GM23338 (cell line): ENCODE measurements at places on chromosomes 3 and 15.

DNA sequence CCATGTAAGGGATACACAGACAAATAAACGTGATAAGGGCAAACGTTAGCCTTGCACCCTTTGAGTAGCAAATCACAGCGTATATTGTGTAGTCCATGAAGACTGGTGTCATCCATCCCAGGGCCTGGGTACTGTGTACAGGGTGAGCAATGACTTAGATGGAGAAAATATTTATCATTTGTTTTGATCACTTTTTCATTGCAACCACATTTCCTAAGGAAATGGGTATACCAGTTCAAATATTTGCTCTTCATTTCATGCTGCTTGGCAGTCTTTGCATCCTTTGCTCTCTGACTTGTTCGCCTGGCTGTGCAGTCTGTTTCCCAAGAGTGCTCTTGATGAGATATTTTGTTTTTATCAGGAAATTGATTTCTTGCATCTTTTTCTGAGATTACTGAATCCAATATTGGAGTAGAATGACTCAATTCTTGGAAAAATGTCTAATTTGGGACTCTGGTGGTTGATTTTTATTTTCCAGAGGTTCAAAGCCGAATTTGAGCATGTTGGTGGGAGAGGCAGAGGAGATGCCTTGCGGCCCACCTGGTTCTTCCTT is 424.6 kb upstream of the SEMA6D start:
- H3K27me3 ChIP-seq = no peaks in the 10 kb centered on the region
- no peak overlapping the region for H3K27ac ChIP-seq
- no peaks in the 10 kb centered on the region for H3K36me3 ChIP-seq

- H3K4me1 ChIP-seq = no peaks in the 10 kb centered on the region
- no peaks in the 10 kb centered on the region for H3K27me3 ChIP-seq
- no peak overlapping the region for H3K27ac ChIP-seq
Observed at GRCh38 chr3:46926447-46926846, 48.9 kb downstream of the PTH1R start.

- no peak overlapping the region for H3K27ac ChIP-seq
- no peak overlapping the region for H3K4me3 ChIP-seq
- no peaks in the 10 kb centered on the region for H3K27me3 ChIP-seq
- no peak for DNase-seq
Observed at GRCh38 chr15:36465304-36465703, 114.1 kb upstream of the CDIN1 start.

DNA sequence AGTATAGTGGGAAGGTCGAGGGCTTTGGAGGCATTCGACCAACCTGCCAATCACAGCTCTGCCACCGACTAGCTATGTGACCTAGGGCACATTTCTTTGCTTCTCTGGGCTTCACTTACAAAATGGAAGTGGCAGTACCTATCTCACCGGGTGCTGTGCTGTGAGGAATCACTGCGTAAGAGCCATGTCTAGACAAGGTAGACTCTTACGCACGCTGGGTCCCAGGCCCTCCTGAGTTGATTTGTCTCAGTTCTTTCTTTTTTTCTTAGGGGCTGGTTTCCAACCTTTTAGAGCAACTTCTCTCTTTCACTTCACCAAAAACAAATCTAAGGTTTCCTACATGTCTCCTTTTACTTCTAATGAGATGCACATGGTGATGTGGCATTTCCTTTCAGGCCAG is 18.8 kb downstream of the CA12 start:
- peaks cover 16% of the 10 kb centered on the region for H3K4me1 ChIP-seq
- H3K27ac ChIP-seq = no peak overlapping the region
- H3K4me3 ChIP-seq = no peak overlapping the region
- no peaks in the 10 kb centered on the region for H3K36me3 ChIP-seq
- no peaks in the 10 kb centered on the region for H3K27me3 ChIP-seq

GRCh38 chr3:101823525-101823924 is 25.8 kb upstream of the NFKBIZ start:
- peaks cover 3% of the 10 kb centered on the region; the same call in 1 of the 2 replicates for H3K36me3 ChIP-seq
- H3K27me3 ChIP-seq = no peaks in the 10 kb centered on the region
- no peak for DNase-seq
- H3K4me1 ChIP-seq = peaks cover 5% of the 10 kb centered on the region
- no peak overlapping the region for H3K27ac ChIP-seq

DNA sequence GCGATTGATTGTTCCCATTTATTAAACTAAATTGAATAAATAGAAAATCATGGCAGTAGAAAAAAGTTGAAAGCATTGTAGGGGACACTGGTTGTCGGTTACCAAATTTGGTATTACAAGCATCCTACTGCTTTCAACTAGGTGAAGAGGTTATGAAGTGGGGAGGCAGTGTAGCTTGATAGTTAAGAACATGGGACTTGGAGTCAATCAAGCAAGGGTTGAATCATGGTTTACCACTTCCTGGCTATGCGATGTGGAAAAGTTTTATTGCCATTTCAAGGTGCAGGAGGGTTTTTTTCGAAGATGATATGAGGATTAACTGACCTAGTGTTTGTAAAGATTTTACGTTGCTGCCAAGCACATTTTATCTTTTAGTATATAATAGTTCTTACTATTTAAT is 318.2 kb upstream of the KCNH8 start:
- H3K27ac ChIP-seq = no peak overlapping the region
- H3K27me3 ChIP-seq = no peaks in the 10 kb centered on the region
- H3K4me1 ChIP-seq = 0 out of 2 replicates have a peak, but pooled peaks cover 5% of the 10 kb centered on the region
- no peak for DNase-seq
